ENCODE measurements at places on chromosomes 12 and 14. TPM values are rescaled to one million over a fixed set of nuclear protein-coding genes. Genes with fewer than 3 reads are reported as not detected.

- no peak overlapping the region for H3K27ac ChIP-seq
- no peaks in the 10 kb centered on the region for H3K36me3 ChIP-seq
- no peak overlapping the region for H3K4me3 ChIP-seq
- H3K4me1 ChIP-seq, result no peaks in the 10 kb centered on the region
- no peak for DNase-seq
Observed at GRCh38 chr12:83538361-83538965, 851.8 kb downstream of the TMTC2 start.

- H3K36me3 ChIP-seq, result no peaks in the 10 kb centered on the region
- no peaks in the 10 kb centered on the region for H3K27me3 ChIP-seq
- no peak for DNase-seq
- H3K27ac ChIP-seq, result peak overlapping the region; percentile 29
Observed at GRCh38 chr14:65302571-65303189, 109.8 kb upstream of the FUT8 start.

GRCh38 chr12:107778383-107779025 is 4.0 kb downstream of the ASCL4 start:
- H3K27me3 ChIP-seq, result peaks cover 74% of the 10 kb centered on the region
- no peak overlapping the region for H3K27ac ChIP-seq
- no peak overlapping the region for H3K4me3 ChIP-seq
- DNase-seq, result no peak
- H3K36me3 ChIP-seq, result peaks cover 10% of the 10 kb centered on the region

GRCh38 chr12:52956987-52957386 is 8.1 kb downstream of the KRT18 start:
- no peaks in the 10 kb centered on the region for H3K4me1 ChIP-seq
- H3K36me3 ChIP-seq, result no peaks in the 10 kb centered on the region
- H3K4me3 ChIP-seq, result no peak overlapping the region
- H3K27me3 ChIP-seq, result peaks cover 7% of the 10 kb centered on the region
- no peak for DNase-seq

GRCh38 chr14:50070840-50071548 is 45.4 kb downstream of the VCPKMT start:
- peaks cover 14% of the 10 kb centered on the region for H3K4me1 ChIP-seq
- H3K4me3 ChIP-seq, result no peak overlapping the region
- no peak for DNase-seq
- H3K27me3 ChIP-seq, result no peaks in the 10 kb centered on the region
- peaks cover 2% of the 10 kb centered on the region for H3K36me3 ChIP-seq

DNA sequence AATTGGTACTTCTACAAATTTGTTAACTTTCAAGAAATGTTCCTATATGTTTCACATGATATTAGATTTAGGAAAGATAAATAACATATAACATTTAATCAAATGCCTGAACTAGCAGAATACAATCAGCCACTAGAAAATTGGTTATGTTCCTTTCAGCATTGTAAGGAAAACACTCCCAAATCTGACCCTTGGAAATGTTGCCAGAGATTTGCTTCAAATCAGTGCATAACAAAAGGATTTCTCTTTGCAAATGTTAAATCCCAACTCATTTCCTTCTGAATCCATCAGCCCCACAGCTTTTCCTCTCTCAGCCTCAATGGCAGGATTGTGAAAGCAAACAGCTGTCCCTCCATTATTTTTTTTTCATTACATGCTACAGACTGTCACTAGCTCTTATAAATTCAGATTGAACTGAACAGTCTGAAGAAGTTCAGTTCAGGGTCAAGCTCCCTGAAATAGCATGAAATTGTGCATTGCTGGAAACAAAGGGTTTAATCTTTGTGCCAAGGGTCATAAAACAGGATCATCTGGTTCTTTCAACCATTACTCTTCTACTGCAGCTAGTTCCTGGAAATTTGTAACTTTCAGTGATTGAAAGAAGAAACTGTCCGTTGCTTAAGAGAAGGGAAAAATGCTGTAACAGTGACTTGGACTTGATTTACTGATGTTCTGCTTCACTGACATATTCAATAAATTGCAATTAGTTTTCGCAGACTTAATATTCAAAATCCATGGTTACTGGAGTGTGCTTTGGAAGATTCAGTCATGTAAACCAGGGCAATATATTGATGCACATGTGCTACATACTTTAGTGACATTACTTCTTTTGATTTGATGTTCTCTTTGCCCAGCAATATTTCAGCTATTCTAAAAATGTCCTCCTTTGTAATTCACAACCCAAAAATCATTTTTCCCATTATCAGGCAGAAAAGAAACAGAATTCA is 246.4 kb downstream of the RPL10L start:
- no peak overlapping the region for H3K27ac ChIP-seq
- no peak overlapping the region for H3K4me3 ChIP-seq
- no peaks in the 10 kb centered on the region for H3K27me3 ChIP-seq
- H3K36me3 ChIP-seq, result no peaks in the 10 kb centered on the region

DNA sequence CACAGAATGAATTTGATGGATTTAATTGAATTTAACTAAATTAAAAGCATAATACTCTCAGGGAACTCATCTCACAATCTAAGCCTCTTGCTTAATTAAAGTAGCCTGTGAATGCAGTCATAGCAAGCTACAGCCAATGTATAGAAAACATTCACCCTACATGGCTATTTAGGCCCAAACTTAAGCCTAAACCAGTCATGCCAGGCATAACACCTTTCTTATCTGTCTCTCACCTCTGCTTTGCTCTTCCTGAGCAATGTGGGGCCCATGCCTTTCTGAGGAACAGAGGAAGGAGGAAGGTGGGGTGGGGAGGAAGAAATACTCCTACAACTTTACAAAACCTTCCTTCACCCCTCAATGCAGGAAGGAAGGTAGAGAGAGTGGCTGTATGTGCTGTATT is 29.1 kb downstream of the IFNG-AS1 start:
- no peaks in the 10 kb centered on the region for H3K27me3 ChIP-seq
- no peak for DNase-seq
- H3K4me3 ChIP-seq, result no peak overlapping the region
- no peak overlapping the region for H3K27ac ChIP-seq
- no peaks in the 10 kb centered on the region for H3K4me1 ChIP-seq

The OTUB2 gene
- total RNA-seq, result 0.37 TPM

DNA sequence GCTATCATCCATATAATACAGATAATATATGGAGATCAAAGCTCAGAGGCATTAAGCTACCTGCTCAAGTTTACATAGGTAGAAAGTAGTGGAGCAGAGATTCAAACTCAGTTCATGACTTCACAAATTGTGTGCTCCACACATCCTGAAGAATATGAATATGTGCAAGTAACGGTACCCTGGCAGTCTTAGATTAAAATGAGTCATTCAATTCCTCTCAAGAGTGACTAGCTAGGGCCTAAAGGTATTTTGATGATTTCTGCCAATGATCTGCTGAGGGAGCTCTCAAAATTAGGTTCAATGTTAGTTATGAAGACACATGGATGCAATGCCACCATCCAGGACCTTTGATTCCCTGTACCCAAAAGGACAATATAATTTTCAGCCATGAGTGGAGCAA is 58.9 kb downstream of the GRIP1 start:
- H3K27me3 ChIP-seq, result no peaks in the 10 kb centered on the region
- no peak for DNase-seq
- H3K27ac ChIP-seq, result no peak overlapping the region
- H3K4me1 ChIP-seq, result peaks cover 2% of the 10 kb centered on the region
- H3K36me3 ChIP-seq, result no peaks in the 10 kb centered on the region
- H3K4me3 ChIP-seq, result no peak overlapping the region

The DDX11 gene
- 66.3 TPM for total RNA-seq

- H3K4me1 ChIP-seq, result no peaks in the 10 kb centered on the region
- no peak overlapping the region for H3K27ac ChIP-seq
- no peak overlapping the region for H3K4me3 ChIP-seq
- no peaks in the 10 kb centered on the region for H3K36me3 ChIP-seq
- DNase-seq, result no peak
- peaks cover 55% of the 10 kb centered on the region for H3K27me3 ChIP-seq
Observed at GRCh38 chr14:95225251-95225887, 68.0 kb upstream of the DICER1 start.

DNA sequence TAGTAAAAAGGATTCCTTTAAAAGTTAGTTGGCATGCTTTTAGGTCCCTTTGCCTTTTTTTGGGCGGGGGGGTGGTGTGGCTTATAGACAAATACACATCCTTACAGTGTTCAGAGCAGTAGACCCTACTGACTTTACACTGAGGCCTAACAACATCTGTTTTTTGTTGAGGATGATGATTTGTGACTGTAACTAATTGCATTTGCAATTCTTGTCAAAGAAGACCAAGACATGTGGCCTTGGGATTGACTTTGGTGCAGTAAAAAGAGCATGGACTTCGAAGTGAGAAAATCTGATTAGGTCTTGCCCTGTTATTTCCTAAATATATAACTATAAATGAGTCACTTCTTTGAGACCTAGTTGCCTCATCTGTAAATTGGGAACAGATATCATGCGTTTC is 77.3 kb downstream of the TRHDE start:
- H3K27me3 ChIP-seq, result no peaks in the 10 kb centered on the region
- no peak for DNase-seq
- no peaks in the 10 kb centered on the region for H3K36me3 ChIP-seq
- H3K27ac ChIP-seq, result no peak overlapping the region
- H3K4me1 ChIP-seq, result no peaks in the 10 kb centered on the region

Measured in T-helper 17 cell (primary cell).